ENCODE measurements at places on chromosomes 4 and X.
A peak's percentile ranks its signal among the peaks of the same experiment; 100 is the strongest.

GRCh38 chr4:143641361-143641760 lies 59.1 kb downstream of the FREM3 start:
- no peak for DNase-seq

DNA sequence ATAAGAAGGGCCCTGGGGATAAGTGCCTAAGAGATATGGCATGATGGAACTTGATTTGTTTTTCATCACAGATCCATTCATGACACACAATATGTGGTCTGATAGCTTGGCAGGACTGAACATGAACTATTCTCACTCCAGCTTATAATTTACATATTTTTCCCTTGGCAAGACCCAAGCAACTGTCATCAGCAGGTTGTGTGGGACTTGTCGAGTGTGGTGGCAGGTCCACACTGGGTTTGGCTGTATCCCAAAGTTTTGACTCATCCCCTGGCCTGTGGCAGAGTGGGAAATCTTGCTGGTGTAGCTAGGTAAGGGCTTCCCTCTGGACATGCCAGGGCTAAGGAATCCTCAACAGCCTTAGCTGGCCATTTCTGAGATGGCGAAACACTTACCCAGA lies 81.0 kb upstream of the STIM2 start:
- DNase-seq, result peak; percentile 65

- DNase-seq, result no peak
Observed at GRCh38 chr4:147463065-147463464, 17.8 kb upstream of the EDNRA start.

DNA sequence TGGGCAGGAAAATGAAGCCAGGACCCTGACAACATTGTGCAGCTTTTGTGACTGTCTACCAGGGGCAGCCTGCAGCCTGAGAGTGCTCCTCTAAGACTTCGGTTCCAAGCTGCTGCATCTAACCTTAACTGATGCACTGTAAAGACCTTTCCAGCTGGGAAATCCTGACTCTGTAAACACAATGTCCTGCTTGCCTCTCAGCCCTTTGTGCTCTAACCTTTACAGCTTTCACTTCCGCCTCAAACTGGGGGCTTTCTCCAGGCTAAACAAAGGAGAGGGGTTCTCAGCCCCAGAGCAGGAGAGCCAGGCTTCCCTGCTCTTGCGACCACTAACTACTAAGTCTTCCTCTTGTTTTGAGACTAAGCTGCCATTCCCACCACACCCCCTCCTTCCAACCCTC lies 19.3 kb upstream of the RASL11B start:
- no peak for DNase-seq

DNA sequence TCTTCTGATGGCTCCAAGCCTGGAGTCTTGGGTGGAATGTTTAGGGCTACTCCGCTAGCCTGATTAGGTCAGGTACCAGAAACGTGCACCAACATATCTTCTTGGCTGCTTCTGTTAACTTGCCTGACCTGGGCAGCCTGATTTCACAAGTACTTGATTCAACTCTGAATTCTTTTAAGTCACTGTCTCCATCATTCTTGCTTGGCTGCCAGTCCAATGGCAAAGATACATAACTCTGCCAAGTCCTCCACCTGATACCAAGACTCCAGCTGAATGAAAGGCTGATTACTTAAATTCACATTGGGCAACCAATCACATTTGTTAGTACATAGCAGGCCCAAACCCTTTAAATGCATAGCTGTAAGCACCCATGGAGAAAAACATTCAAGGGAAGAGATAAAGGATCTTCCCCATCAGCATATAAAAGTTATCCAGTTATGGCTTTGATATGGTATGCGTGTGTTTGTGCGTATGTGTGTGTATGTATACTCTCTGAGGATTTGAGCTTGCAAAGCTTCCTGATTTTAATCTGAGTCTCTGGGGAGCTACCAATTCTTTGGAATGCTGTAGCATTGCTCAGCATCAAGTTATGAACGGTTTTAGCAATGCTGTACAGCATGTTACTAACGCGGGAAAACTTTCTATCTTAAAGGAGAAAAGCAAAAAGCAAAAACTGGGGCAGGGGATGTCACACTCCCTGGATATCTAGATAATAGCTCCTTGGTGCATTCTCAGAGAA lies 917.2 kb downstream of the DMD start:
- no peak for DNase-seq

- no peak for DNase-seq
Observed at GRCh38 chr4:169283114-169283509, 12.4 kb upstream of the SH3RF1 start.

DNA sequence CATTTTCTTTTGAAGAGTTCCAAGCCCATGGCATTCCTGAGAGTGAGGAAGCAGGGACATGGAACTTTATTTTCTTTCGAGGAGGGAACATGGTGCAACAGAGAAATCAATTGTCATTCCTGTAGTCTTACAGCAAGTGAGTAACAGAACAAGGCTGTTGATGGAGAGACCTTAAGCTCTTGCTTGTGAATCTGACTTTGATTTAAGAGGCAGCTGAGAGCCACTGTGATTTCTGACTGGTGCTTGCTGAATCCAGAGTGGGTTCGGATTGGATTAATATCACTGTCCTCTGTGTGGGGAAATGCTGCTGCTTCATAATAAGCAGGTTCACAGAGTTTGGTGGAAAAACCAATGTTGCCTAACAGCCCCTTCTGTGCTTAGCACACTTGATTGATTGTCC lies 4.7 kb upstream of the ATP1B4 start:
- DNase-seq, result no peak

- peak; percentile 73 for DNase-seq
Observed at GRCh38 chrX:45769761-45770582, 569.3 kb upstream of the DIPK2B start.

DNA sequence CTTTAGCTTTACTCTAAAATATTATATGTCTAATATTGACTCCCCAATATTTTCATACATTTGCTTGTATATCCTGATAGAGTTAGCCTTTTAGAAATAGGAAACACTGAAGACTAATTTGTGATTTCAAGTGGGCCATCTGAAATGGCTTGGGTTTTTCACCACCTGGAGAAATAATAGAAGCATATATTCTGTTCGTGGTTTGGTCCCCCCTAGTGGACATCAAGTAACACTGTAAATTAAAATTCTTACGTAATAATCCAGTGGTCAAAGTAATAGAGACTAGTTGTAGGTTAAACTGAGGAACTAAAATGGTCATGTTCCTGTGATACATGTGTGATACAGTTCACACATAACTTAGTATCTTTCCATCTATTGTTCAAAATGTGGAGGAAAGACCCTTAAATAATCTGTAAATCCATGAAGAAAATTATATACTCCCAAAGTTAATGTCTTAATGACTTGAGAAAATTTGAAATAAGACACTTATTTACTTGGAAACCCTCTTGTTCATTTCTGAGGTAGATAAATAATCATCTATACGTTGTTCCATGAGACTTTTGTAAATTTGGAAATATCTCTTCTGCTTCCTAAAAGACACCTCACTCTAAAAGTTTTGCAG lies 79.8 kb upstream of the SMARCAD1 start:
- DNase-seq, result no peak

- DNase-seq, result no peak
Observed at GRCh38 chr4:108602163-108602562, 18.2 kb upstream of the RPL34 start.

DNA sequence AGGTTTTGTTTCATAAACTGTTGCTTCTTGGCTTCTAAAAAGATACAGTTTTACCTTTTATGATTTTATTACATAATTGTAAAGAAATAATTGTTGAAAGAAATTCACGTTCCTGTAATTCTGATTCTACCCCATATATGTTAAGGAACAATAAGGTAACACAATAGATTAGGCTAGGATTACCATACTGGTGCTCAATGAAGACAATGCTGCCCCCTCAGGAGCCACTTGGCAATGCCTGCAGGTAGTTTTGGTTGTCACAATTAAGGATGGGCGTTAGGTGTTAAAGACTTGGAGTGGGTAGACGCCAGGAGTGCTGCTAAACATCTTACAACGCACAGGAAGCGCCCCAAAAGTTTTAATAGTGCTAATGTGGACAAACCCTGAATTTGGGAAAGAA lies 133.2 kb downstream of the NLGN4X start:
- DNase-seq, result no peak

DNA sequence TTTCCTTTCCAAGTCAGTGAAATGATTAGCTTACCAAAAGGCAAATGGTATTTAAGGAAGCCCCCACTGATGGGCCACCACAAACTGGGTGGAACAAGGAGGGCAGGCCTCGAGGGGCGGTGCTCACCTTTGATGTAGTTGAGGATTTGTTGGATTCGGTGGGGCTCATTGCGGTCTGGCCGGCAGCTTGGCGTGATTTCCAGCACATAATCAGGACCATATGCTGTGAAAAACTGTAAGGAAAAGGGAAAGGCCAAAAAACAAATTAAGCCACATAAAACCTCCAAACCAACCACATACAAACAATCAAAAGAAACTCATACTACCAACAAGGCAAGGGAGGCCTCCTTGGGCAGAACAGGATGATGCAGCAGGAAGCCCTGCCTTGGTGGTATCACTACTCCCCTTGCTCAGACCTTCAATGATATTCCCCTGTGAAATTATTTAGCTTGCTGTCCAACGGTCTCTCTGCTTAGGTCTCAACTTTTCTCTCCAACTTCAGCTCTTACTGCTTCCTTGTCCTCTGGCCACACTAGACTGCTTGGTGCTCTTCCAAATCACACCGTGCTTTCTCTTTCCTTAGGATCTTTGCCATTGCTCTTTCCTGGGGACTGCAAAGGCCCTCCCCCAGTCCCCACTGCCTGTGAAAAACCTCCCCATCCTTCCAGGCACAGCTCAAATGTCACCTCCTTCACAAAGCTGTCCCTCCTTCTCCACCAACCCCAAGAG lies 46.1 kb upstream of the CITED1 start:
- DNase-seq, result no peak

DNA sequence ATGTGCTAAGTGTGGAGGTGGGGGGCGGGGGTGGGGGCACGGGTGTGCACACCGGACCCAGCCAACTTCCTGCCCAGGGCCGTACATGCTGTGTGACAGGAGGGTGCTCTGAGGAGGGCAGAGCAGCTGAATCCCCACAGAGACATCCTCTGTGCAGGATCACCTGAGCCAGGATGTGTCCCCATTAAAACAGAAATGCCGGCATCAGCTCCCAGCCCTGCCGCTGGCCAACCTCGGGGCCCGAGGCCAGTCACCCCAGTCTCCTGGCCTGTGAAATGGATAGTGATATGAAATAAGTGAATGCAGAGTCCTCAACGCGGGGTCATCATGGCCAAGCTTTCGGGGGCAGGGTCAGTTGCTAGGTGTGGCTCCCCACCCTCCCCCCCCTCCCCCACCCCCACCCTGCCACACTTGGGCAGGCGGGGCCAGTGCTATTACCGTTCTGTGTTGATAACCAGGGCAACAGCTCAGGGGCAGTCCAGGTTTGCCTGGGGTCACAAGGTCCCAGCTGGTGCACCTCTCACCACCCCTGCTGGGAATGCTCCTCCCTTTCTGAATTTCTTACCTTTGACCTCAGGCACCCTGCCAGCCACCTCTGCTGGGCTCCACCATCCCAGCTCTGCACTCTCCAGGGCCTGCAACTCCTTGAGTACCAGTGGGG lies 227.2 kb upstream of the PSAPL1 start:
- no peak for DNase-seq

GRCh38 chr4:48093991-48094416 lies 40.0 kb downstream of the TXK start:
- DNase-seq, result peak; percentile 51

- no peak for DNase-seq
Observed at GRCh38 chr4:114997576-114998247, 115.7 kb downstream of the NDST4 start.

DNA sequence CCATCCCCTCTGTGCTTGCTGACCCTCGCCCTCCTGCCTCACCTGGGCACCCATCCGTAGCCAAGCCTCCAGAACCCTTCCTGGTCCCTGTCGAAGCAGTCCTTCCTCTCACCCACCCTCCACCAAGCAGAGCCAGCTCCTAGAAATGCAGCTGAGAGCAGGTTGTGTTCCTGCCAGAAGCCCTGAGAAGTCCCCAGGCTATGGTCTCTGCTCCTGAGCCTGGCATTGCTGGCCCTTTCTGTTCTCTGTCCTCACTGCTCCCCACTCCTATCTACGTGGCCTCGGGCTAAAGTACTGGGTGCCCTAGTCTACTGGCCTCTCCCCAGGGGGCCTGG lies 2.1 kb upstream of the CPZ start:
- no peak for DNase-seq

GRCh38 chr4:120673696-120674095 lies 248.8 kb downstream of the PRDM5 start:
- no peak for DNase-seq

DNA sequence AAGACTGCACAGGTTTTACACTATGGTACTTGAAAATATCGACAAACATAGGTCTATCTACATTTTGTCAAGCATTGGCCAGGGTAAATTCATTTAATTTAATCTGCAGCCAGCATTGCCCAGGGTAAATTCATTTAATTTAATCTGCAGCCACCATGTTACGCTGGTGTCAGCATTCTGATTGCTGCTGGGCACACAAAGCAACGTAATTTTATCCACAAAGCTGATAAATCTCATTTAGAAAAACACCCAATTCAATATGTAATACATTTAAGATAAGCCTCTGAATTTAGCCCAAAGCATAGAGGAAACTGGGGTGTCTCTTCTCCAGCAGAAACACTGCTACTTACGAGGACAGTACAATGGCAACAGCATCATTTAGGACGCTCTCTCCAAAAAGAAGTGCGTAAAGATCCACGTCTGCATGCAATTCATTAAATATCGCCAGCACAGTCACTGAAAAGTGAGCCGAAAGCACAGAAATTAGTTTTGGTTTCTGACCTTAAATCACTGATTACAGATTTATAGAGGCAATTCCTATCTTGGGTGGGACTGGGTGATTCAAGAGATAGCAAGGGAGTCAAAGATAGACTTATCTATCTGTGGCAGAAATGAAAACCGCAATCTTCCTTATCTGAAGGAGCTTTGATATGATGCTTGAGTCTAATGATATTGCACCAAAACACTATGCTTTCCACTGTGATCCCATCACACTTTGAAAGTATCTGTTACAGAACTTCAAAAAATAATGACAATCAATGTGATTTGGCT lies 88.8 kb downstream of the CHST7 start:
- DNase-seq, result no peak

DNA sequence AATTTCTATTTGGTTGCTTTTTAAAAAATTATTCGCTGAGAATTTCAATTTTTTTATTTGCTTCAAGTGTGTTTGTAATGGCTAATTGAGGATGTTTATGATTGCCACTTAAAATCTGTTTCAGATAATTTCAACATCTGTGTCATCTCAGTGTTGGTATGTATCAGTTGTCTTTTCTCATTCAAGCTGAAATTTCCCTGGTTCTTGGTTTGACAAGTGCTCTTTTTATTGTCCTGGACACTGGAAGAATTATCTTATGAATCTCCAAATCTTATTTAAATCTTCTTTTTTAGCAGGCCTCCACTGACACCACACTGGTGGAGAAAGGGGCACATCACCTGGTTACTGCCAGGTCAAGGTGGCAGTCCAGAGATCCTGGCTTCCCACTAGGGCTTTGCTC lies 21.5 kb downstream of the CHST7 start:
- DNase-seq, result no peak

GRCh38 chrX:123256378-123256777 lies 72.3 kb downstream of the GRIA3 start:
- DNase-seq, result no peak
